ENCODE measurements at places on chromosomes 1 and 21.
A peak's percentile ranks its signal among the peaks of the same experiment; 100 is the strongest.

DNA sequence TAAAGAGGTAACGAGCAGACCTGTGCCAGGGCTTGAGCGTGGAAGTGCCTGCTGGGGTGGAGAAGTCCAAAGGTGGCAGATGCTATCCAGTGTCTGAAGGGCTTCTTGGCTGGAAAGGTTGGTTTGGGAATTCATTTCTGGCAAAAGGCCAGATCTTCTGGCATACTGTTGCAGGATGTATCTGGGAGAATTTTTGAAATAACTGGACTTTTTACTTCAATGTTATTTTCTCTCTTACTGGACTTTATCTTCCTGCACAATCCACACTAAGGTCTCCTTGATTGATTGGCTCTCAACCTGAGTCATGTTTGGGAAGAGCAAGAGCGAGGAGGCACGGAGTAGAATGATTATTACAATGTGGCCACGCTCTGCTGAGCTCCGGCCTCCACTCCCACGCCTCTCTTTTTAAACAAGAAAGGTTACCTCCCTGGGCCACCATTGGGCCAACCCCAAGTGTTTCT lies 278.4 kb downstream of the TM2D1 start:
- DNase-seq: no peak

DNA sequence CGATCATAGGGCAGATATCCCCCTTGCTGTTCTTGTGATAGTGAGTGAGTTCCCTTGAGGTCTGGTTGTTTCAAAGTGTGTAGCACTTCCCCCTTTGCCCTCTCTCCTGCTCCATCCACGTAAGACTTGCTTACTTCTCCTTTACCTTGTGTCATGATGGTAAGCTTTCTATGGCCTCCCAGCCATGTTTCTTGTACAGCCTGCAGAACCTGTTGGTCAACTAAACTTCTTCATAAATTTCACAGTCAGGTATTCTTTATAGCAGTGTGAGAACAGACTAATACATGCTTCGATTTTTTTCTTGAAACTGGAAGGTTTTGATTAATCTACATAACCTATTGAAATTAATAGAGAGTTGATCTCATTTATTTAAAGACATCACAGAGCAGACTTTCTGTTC lies 302.5 kb upstream of the PBX1 start:
- no peak for DNase-seq

DNA sequence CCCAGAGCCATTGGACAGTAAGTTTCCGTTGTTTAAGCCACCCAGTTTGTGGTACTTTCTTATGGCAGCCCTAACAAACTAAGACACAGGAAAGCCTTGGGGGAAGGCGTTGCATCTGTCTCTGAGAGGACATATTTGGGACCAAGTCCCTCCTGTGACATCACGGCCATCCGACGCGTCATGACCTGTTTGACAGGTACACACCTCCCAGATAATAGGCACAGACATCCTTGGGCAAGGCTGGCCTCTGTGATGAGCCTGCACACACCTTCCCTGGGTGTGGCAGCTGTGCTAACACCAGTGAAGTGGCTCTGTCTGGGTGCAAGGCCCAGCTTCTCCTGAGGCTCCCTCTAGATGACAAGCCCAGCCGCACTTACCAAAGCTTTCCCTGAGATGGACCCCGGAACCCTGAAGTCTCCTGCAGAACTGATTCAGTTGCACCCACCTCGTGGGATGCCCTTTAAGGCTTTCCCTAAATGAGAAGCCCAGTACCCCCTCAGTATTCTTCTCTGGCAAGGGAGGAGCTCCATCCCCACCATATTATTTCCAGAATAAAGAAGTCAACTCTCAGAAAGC lies 136.5 kb downstream of the ZSCAN20 start:
- peak; percentile 35 for DNase-seq

- no peak for DNase-seq
Measured at GRCh38 chr21:29423099-29423870, 124.6 kb downstream of the BACH1 start.

GRCh38 chr1:212914789-212915188 lies 35.6 kb upstream of the VASH2 start:
- no peak for DNase-seq

- peak; percentile 73 for DNase-seq
Measured at GRCh38 chr1:145979746-145980456, 15.4 kb downstream of the POLR3GL start.

- DNase-seq: no peak
Measured at GRCh38 chr1:10179406-10180091, 30.8 kb upstream of the KIF1B start.

- DNase-seq: peak; percentile 68
Measured at GRCh38 chr1:26158271-26158907, 490 bp upstream of the FAM110D start.

DNA sequence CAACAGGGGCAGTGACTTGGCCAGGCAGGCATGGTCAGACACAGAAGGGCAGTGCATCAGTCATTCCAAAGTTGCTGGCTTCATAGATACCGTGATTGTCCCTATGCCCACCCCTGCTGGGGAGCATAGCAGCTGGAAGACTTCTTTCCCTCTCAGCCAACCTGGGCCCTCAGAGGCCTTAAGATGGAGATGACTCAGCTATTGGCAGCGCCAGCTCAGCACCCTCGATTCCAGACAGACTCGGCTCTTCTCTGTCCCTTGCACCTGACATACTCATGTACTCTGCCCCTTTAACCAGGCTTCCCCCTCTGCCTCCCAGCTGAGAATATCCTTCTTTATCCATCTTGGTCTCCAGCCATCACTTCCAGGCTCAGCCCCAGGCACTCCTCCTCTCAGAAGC lies 16.8 kb downstream of the SLAMF8 start:
- no peak for DNase-seq

DNA sequence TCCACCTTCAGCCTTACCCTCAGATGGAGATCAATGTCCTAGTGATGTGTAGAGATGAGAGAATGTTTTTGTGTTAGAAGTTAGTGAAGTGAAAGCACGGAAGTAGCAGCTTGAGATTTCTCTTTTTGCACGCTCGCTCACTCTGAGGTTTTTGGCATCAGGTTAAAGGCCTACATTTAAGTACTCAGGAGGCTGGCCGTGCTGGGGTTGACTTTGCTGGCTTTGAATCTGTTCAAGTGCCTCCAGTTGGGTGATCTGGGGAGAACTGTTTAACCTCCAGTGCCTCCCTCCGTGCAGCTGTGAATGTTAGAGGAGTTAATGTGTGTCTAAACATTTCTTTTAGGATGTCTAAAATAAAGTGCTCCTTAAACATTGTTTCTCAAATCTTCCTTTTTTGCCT lies 13.9 kb downstream of the PHGDH start:
- peak; percentile 17 for DNase-seq

- no peak for DNase-seq
Measured at GRCh38 chr1:63679076-63679475, 85.9 kb downstream of the PGM1 start.

DNA sequence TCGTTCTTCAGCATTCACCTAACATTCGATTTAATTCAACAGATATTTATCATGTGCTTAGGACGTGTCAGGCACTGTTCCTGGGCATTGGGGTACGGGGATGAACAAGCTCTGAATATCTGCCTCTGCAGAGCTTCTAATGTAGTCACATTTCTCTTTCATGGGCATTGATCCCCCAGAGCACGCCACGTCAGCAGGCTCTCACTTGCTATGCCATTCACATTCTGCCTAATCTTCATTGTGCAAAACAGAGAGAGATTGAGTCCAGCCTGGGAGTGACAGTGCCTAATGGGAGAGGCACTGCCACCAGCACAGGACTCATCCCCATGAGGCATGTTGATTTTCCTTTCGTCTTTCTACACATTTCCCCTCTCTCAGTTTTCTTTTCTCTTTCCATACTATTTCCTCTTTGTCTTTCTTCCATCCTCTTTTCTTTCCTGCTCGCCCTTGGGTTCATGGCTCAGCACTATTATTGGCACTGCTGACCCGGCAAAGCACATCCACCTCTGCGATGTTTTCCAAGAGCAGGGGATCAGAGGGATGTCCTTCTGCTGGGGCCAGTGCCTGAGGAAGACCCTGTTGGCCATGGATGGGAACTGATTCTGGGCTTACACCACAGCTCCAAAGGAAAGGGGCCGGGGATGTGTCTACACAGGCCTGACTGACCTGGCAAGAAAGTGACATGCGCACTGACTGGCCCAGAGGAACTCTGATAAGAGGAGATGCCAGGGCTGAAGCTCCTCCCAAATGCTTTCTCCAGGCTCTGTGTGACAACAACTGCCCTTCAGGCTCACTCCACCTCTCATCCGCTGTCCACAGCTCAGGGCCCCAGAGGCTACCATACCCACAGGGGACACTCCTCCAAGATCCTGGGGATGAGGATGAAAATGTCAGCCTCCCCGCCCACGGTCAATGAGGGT lies 195.9 kb downstream of the TOMM20 start:
- DNase-seq: no peak

DNA sequence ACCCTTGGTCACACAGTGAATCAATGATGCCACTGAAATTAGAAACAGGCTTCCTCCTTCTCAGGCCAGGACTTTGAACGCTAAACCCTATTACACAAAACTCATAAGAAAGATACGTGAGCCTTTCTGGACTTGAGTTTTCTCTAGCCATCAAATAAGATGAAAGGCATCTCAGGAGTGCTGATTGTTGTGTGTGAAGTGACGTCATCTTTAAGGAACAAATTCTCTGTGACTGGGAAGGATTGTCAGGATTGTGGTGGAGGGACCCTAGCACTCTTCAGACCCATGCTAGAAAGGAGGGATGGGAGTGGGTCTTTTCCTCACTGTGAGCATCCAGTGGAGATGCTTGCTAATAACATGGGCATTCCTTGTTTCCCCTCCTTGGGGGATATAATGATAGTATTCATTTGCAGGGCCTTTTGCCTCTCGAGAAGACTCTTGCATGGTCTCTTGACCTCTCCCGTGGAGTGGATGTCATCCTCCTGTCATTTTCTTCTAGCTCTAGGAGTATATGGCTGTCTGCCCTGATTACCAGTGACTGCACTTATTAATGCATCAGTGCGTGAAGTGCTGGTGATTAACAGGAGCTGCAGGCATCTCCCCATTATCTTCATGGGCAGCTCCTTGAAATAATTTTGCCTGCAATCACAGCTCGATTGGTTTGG lies 39.9 kb downstream of the SPATA46 start:
- DNase-seq: no peak

- no peak for DNase-seq
Measured at GRCh38 chr1:100382657-100383056, 30.4 kb downstream of the CDC14A start.

DNA sequence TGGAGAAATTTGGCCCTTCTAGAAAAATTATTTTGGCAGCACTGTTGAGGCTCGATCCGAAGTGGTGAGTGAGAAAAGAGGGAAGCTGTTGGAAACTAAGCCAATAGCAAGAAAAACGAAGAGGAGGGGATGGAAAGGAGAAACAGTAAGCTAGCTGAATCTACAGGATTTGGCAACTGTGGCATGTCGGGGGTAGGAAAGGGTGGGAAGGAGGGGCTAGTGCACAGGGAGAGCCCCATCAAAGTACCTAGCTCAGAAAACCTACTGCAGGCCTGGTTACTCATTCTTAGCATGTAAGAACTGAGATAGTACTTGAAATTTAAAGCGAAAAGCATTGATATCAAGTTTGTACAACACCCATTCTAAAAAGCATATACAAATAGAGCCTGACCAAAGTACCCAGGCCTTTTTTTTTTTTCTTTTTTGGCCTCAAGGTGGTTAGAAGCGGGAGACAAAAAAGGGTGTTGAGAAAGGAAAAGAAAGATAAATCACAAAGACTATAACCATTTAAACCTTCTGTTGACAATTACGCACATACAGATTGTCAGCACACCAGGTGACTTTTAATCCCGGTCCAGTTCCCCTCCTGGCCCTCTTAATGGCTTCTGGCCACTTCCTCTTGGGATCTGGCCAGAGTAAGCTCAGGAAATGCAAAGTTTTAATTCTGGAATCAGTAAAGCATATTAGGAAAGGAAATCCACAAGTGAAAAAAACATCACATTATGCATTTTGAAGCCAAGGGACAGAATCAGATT lies 50.4 kb downstream of the SLC16A1 start:
- DNase-seq: no peak

- DNase-seq: no peak
Measured at GRCh38 chr1:214124281-214124805, 136.6 kb downstream of the PROX1 start.

GRCh38 chr1:184223216-184223615 lies 163.6 kb upstream of the C1orf21 start:
- no peak for DNase-seq

DNA sequence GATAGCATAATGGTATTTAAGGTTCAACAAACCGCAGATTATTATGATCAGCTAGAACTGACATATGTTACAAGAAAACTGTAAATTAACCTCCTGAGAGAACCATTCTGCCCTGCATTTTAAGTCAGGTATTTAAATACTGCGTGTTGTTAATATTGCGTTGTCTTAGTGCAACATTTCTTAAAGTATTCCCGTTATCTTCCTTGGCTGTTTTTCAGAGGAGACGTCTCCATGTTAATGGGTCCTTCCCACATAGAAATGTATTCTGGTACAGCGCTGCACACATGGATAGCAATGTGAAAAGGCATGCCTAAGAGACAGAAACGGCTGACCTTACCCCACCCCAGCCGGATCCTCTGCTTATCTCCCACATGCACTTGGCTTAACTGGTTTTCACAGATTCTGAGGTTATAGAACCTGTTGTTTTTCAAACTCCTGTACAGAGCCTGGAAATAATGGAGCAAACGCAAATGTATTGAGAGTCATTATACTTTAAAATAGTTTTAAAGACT lies 22.8 kb upstream of the DEGS1 start:
- no peak for DNase-seq

- no peak for DNase-seq
Measured at GRCh38 chr1:112699425-112700144, 7.3 kb downstream of the RHOC start.

DNA sequence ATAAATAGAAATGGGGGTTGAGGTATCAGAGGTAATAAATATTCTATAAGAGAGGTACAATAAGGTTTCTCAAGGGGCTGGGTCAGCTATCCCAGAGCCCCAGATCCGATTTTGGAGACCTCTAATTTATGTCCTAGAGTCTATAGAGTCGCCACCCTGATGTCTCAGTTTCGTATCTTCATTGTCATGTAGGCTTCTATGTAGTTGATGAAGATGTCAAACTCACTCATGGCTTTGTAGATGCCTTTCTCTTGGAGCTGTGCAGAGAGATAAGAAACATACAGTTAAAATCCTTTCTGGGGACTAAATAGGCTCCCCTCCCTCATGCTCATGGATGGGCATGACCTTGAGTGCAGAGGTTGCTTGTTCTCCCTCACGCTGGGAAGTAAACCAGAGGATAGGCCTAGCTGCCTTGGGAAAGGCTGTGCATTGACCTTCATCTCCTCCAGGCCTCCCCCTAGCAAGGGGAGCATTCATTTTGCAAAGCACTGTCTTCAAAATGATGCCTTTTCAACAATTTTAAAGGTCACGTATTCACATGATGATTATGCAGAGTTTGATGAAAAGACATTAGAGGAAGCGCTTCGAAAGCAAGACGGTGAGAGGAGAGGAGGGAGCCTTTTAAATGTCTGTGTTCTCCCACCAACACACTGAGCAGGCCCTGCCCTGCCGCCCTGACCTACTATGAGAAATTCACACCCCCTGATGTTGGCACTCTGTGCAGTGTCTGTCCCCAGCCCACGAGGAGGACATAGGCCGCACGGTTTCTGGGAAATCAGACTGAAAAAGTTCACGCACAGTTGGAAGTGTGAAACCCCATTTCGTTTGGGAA lies 1.9 kb upstream of the IL19 start:
- no peak for DNase-seq

Measured in coronary artery (tissue), 2 donors.